ENCODE measurements at places on chromosomes 11 and 22.

- no peak for DNase-seq
Observed at GRCh38 chr11:121419836-121420235, 32.3 kb upstream of the SORL1 start.

DNA sequence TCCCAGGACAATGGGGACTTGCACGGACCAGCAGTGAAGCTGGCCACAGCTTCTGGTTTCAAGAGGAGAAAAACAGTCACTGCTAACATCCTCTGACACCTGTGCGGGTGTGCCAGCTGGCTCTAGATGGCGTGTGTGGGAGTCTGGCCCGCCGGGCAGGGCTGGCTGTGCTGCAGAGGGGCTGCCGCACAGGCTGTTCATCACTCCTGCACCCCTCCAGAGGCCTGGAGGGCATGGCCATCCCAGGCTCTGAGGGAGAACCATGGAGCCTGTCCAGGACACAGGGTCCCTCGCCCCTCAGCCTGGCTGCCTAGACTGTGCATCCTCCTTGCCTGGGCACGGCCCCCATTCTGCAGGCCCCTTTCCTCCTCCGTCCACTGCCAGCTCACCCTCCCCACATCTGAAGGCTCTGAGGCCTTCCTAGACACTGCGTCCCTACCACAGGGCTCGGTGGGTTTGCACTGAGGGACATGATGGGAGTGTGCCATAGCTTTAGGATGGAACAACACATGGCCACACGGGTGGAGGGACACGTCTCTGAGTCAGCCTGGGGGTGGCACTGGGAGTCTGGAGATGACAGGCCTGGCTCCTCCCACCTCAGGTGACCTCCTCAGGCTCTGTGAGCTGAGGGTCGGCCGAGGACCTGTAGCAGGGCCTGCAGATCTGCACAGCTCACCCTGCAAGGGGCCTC, 42.1 kb upstream of the GNB1L start:
- DNase-seq: no peak

- no peak for DNase-seq
Observed at GRCh38 chr11:1223346-1224110, 662 bp downstream of the MUC5B start.

- DNase-seq: peak; percentile 98
Observed at GRCh38 chr22:35629406-35630216, 12.5 kb upstream of the MB start.

DNA sequence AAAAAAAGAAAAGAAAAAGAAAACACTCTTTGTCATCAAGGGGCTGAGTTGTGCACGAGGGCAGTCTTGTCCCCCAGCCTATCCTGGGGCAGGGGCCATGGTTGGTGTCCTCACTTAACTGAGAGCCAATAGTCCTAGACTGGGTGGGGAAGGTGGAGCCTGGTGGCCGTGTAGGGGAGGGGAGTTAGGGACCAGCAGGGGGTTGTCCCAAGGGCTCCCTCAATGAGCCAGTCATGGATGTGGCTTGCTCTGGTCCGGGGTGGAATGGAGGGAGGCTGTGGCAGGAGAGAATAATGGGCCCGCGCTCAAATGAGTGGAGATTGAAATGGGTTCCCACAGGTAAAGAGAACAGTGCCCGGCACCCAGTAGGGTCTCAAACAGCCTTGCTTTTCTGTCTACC, 46.2 kb downstream of the CACNA1I start:
- no peak for DNase-seq

GRCh38 chr11:57140568-57140967, 41.2 kb upstream of the LRRC55 start:
- DNase-seq: no peak

- DNase-seq: no peak
Observed at GRCh38 chr11:40032331-40032730, 1427.1 kb downstream of the LRRC4C start.

- peak; percentile 64 for DNase-seq
Observed at GRCh38 chr22:39518996-39519680, 1.2 kb upstream of the ATF4 start.

GRCh38 chr22:42932857-42933484, 75.9 kb upstream of the ARFGAP3 start:
- no peak for DNase-seq

DNA sequence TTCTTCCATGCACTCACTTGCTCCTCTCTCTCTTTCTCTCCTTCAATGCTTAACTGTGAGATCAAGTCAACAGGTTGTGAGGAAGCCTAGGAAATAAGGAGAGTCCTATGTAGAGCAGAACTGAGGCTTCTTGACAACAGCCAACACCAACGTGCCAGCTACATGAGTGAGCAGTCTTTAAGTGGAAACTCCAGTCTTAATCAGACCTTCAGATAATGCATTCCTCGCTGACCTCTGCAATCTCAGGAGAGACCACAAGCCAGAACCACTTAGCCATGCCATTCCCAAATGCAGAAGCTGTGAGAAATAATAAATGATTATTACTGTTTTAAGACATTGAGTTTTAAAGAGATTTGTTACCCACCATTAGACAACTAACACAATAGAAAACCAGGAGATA, 6.1 kb upstream of the TEAD1 start:
- DNase-seq: no peak

DNA sequence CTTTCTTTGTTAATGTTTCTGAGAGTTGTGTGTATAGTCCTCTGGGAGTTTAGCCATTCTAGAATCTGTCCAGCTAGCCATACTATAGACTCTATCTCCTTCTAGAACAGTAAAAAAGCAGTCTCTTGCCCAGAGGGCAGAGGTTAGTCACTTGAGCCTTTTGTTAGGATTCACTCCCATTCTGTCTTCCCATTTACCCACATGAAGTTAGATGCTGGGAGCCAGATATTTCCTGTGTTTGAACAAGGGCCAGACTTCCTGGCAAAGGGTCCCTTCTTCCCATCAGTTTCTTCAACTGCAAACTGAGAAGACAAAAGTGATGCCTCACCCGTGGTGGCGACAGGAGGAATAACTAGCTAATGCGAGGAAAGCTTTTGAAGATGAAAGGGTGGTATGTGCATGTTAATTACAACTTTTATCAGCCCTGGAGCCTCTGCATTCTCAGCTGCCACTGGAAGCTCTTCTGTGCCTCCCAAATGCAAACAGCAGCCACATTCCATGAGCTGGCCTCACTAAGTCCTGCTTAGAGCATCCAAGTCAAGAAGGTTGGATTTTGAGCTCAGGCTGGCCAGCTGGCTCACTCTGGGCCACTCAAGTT, 12.8 kb downstream of the CD44 start:
- no peak for DNase-seq

DNA sequence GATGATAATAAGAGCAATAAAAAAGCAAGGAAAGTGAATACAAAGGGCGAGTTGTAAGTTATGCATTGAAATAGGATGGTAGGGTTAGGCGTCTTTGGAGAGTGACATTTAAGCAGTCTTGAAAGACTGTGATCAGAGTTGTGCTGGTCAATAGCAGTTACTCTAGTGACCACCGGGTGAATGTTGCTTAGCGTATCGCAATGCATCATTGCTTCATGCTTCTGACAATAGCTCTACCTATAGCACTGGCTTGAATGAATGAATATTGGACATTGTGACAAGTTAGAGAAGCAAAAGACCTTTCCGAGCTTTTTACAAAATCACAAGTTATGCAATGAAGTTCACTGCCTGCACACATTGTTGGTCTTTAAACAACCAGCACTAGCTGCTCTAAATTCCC, 7.7 kb upstream of the OR8B12 start:
- no peak for DNase-seq

- no peak for DNase-seq
Observed at GRCh38 chr22:24190596-24191208, 9.4 kb downstream of the SUSD2 start.

DNA sequence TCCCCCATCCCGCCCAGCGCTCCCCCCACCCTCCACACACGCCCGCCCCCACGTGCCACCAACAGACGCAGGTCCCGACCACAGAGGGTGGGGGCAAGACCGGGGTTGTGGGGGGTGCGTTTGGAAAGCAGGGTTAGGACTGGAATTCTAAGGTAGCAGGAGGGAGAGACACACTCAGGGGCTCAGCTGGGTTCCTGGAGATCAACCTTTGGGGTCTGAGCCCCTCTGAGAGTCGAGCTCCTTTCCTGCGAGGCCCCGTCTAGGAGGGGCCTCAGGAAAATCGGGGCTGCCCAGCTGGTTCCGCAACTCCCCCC, 429 bp downstream of the PGGHG start:
- DNase-seq: no peak

- DNase-seq: no peak
Observed at GRCh38 chr11:130445788-130446187, 2.7 kb upstream of the ADAMTS15 start.

DNA sequence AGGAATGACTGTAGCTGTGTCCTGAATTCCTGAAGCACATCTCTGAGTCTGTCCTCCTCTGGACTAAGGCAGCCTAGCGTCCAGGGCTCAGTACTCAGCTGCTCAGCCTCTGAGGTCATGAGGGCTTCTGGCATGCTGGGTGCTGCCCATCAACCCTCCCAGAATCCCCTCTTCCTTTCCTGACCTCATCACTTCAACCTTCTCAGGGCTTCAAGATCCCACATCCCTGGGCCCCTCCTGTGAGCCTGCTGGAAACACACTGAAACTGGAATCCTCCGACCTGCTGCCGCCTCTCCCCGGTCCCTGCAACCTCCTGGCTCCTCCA, 803 bp downstream of the KRTAP5-8 start:
- DNase-seq: no peak

DNA sequence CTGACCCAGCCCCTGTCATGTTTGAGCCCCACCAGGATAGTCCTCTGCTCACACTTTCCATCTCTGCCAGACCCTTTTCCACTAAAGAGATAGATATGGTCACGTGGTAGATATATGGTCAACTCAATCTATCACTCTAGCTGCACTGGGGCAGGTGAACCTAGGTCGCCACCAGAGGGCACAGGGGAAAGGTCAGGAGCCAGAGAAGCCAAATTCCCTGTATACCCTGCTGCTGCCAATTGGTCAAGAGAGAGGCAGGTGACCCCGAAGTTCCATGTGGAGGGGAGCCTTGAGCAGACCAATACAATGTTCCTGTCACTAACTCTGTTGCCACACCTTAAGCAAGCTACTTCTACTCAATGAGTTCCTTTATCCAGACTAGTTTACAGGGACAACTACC, 101.1 kb upstream of the GALNT18 start:
- DNase-seq: no peak
